GM23338 (cell line): ENCODE measurements at places on chromosomes 2 and 18. TPM values are rescaled to one million over a fixed set of nuclear protein-coding genes. Genes with fewer than 3 reads are reported as not detected.

HOXD9 gene
- not detected in 2 replicates for total RNA-seq

DNA sequence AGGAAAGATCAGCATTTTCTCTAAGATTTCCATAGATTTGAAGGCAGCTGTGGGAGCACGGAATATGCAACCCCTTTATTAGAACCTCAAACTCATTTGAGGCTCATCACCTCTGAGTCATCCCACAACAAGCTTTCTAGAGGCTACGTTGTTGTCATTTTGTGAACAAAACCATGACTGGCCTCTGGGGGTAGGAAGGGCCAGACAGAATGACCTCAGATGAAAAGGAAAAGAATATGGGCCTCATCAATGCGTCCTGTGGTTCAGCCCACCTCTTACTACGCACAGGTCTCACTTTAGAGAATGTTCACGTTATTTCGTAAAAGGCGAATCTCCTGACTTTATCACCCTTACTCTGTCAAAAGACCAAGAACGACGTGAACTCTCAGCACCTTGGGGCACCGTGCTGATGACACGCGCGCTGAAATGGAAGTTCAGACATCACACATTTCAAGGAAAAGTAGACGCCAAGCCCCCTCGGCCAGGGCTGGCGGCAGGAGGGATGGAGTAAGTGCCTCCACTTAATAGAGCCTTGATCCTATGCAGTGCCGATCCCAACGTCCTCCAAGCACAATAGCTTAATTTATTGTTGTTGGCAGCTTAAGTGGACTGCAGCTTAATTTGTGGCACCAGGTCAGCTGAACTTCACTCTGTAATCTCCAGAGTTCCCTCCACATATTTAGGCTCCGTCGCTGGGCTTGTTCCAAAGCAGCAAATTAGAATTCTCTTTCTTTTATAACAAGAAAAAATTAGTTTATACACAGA is 208.3 kb downstream of the EIPR1 start:
- peak; percentile 33 for DNase-seq

KIF3C gene
- total RNA-seq = 34.6 and 40.0 TPM in 2 replicates

DNA sequence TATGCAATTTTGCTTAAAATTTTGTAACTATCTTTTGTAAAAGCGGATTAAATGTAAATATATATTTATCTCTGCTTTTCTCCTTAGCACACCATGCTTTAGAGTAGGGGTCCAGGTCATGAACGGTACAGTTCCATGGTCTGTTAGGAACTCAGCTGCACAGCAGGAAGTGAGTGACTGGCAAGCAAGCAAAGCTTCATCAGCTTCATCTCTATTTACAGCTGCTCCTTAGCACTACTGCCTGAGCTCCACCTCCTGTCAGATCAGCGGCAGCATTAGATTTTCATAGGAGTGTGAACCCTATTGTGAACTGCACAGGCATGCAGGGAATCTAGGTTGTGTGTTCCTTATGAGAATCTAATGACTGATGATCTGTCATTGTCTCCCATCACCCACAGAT is 959.0 kb upstream of the SLC39A10 start:
- no peak for DNase-seq

LAMA1 gene
- total RNA-seq = 47.6 and 52.3 TPM in 2 replicates

DNA sequence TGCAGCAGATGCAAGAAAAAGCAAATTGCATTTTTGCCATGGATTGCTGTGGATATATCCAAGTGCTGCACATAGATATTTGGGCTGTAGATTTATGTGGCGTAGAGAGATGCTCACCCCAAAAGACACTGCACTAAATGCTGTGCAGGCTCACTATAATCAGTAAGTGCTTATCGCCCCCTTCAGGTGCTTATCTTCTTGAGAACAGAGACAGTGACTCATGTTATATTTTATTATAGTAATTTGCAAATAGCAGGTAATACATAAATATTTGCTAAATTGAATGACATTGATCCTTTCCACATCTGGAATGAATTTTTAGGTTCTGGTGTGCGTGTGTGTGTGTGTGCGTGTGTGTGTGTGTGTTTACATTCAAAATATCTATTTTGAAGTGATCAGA is 36.8 kb upstream of the PLEKHM3 start:
- peak; percentile 86 for DNase-seq

GRCh38 chr18:58535340-58536201 is 93.3 kb downstream of the ALPK2 start:
- DNase-seq = no peak

HAAO gene
- total RNA-seq = 0.97 and 2.6 TPM in 2 replicates

DNA sequence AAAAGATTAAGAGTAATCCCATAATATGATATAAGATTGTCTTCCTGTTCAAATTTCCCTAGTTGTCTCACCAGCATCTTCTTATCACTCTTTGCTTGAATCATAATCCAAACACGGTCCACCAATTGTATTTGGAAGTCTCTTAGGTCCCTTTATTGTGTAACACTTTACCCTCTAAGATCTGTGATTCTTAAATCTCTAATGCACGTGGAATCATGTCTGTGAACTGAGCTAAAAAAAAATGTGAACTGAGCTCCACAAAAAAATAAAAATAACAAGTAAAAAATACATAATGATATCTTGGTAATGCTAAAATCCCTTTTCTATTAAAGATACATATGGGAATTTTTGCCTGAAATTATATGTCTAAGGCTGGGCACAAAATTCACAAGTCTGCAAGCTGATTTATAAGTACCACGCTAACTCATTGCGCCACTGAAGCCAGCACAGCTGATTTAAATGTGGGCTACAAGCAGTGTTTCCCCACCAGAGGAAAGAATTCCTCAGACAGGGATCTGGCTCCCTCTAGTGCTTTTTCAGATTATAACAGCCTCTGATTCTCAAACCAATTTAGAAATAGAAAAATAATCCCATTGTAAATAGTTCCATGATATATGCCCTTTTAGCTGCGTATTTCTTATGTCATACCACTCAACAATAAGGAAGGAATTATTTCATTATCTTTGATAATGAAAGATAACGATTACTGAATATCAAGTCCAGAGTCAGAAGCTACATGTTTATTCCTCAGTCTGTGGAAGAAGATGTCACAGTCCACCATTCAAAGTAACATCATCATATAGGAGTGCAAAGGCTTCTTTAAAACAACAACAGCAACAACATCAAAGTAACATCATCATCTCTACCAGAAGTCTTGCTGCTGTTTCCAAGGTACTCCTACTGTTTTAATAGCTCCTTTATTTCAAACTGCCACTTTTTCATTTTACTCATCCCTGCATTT is 22.9 kb downstream of the RBM43 start:
- DNase-seq = peak; percentile 82

- DNase-seq = no peak
Observed at GRCh38 chr2:218391202-218391601, 8.5 kb upstream of the CTDSP1 start.

GRCh38 chr2:114940785-114941458 is 498.5 kb downstream of the DPP10 start:
- no peak for DNase-seq

GRCh38 chr2:50069454-50069853 is 915.1 kb upstream of the FSHR start:
- DNase-seq = no peak

SRSF7 gene
- 251 and 274 TPM in 2 replicates for total RNA-seq

DNA sequence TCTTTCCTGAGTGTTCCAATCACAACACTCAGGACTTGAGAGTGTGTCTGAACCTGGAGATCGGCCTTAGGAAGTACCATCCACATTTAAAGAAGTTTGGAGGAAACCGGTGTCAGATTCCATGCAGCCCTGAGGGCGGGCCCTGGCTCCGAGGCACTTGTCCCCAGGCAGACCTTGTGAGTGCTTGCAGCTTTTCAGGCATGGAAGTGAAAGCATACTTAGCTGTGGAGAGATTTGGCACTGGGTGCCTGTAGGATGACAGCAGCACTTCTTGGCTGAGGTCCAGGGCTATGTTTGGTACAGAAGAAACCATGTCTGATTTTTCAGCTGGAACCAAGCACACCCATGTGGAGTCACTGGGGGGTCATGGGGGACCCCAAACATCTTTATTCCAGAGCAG is 230.8 kb downstream of the SEPTIN10 start:
- peak; percentile 26 for DNase-seq

DNA sequence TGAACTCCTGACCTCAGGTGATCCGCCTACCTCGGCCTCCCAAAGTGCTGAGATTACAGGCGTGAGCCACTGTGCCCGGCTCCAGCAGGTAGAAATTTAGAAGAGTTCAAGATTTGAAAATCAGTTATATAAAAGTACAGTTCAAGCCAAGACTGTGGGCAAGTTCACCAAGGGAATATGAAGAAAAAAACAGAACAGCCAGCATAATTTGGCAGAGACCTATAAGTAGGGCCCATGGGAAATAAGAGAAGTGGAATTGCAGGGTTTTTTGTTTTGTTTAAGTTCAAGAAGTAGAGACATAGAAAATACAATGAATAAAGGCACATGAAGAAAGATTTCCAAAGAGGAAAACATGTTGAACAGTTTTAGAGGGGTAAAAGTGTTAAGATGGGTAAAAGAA is 57.9 kb downstream of the BAZ2B start:
- no peak for DNase-seq

ANKRD30BL gene
- total RNA-seq = 0.17 and 0.62 TPM in 2 replicates

- no peak for DNase-seq
Observed at GRCh38 chr18:27114842-27115241, 70.3 kb downstream of the CHST9 start.

DNA sequence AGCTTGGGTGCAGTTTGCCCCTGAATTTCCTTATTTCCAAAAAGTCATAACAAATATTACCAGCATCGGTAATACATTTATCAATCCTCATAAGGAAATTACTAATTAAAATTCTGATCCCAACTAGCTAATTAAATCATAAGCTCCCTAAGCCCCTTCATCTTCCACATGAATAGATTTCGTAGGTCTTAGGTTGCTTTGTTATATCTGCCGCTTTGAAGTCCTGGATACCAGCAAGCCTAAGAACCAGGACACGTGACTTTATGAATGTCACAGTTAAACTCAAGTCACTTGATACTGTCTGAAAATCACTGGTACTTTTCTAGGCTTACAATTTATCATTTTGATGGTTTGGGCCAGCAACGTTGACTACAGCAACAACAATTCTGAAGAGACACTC is 134.8 kb upstream of the CAVIN2 start:
- no peak for DNase-seq

DNA sequence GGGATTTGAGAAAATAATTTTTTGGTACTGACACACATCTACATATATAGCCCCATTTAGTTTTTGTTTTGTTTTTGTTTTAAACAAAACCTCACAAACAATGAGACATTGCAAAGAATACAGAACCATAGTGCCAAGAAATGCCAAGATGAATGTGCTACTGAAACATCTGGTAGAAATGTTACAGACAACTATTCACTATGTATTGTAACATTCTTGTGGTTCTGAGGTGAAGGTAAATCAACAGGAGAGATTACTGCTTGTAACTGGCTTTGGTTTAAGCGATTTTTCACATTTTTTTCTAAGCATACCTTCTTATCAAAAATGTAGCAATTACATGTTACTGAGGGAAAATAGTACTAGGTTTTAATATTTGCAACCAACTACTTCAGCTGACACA is 281.3 kb downstream of the ZNF804A start:
- DNase-seq = no peak

GRCh38 chr18:6561862-6562291 is 147.2 kb upstream of the L3MBTL4 start:
- DNase-seq = no peak

KLHL14 gene
- 0.78 and 1.9 TPM in 2 replicates for total RNA-seq

GRCh38 chr2:152359573-152360363 is 24.8 kb downstream of the FMNL2 start:
- DNase-seq = no peak

DNA sequence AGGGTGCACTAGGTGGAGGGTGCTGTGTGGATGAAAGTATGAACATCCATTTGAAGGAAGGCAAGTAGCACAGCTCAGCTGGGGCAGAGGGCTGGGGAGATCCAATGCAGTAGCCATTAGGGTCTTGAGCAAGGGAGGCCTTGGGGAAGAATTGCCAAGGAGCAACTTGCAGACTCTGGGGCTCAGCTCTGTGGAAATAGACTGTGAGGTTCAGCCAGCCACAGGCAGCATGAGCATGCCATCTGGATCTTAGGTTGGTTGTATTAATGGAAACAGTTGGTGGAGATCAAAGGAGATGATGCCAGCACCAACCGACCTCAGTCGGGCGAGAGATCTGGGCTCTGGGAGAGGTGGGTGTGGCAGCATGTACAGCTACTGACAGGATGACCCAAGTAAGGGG is 5.6 kb downstream of the ZAP70 start:
- DNase-seq = no peak

DNA sequence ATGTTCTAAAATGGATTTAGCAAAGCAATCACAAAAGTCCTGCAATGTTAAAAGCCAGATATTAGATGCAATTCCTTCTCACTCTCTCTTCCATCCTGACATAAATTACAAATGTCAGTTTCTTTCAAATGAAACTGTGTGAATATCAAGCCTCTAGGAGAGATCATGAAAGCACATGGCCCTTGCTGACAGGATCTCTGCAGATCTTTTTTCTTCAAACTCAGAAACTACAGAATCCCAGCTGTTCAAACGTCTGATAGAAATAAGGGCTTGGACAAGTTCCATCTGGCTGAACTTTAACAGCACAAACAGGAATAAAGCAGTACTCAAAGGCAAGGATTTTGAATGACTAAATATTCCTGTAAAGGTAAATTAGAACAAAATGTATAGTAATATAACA is 47.6 kb downstream of the PDE1A start:
- DNase-seq = no peak

APCDD1 gene
- 0.97 and 1.0 TPM in 2 replicates for total RNA-seq

- no peak for DNase-seq
Observed at GRCh38 chr2:68746408-68746807, 11.8 kb downstream of the ARHGAP25 start.

PPP1R1C gene
- total RNA-seq = 3.5 and 5.7 TPM in 2 replicates

- DNase-seq = peak; percentile 74
Observed at GRCh38 chr2:7203056-7203467, 285.9 kb downstream of the RNF144A start.

GRCh38 chr2:176072951-176073904 is 10.5 kb downstream of the EVX2 start:
- peak; percentile 49 for DNase-seq

DNA sequence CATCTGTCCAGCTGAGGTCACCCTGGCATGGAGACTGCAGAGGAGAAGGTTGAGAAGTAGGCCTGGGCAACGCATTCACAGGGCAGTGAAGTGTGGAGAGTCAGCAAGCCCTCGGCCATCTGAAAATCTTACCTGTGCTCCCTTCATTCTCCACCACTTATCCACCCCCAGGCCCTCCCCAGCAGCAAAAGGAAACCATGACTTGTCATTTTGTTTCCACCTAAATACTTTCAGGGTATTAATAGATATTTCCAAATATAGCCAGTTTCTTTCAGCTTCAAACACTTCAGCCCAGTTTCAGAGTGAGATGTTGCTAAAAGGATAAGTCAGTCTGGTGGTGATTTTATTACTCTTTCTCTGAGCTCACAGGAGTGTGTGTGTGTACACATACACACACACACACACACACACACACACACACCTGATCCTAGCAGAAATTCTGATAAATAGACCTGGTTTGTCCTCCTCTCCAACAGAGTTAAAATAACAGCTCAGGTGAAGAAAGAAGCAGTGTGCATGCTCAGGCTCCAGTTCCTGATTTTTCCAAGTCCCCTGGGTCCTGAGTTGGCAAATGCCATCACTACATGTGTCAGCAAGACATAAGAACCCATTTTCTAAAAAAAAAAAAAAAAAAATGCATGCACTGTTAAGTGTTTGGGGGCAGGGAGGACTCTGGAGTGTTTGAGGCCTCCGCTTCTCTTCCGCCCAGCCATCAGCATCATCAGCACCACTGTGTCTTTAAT is 82.8 kb downstream of the LOXHD1 start:
- DNase-seq = no peak

- DNase-seq = no peak
Observed at GRCh38 chr2:214069254-214069653, 341.6 kb upstream of the VWC2L start.

GRCh38 chr2:196274387-196274809 is 103.0 kb upstream of the STK17B start:
- no peak for DNase-seq

GRCh38 chr2:179104736-179105135 is 54.8 kb upstream of the CCDC141 start:
- DNase-seq = no peak

GPR45 gene
- total RNA-seq = 0.21 and 0.23 TPM in 2 replicates
